CD8-positive, alpha-beta memory T cell (primary cell): ENCODE measurements at places on chromosomes 3 and 15. TPM values are rescaled to one million over a fixed set of nuclear protein-coding genes. Genes with fewer than 3 reads are reported as not detected.

DNA sequence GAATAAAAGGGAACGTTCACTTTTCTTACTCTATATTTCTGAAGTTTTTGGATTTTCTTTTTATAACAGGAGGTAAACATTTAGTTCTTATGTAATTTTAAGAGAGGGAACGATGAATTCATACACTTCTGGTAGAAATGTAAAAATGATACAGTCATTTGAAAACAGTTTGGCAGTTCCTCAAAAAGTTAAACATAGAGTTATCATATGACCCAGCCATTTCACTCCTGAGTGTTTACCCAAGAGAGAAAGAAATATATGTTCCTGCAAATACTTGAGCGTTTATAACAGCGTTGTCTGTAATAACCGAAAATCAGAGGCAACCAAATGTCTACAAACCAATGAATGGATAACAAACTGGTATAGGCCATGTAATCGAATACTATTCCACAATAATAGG is 20.8 kb upstream of the CCR9 start:
- H3K27ac ChIP-seq, result no peak overlapping the region
- no peak for DNase-seq
- H3K36me3 ChIP-seq, result no peaks in the 10 kb centered on the region
- H3K4me3 ChIP-seq, result no peak overlapping the region
- peaks cover 30% of the 10 kb centered on the region for H3K4me1 ChIP-seq
- no peaks in the 10 kb centered on the region for H3K27me3 ChIP-seq

GRCh38 chr3:129954514-129954913 is 20.0 kb upstream of the TRH start:
- no peaks in the 10 kb centered on the region for H3K4me1 ChIP-seq
- no peak overlapping the region for H3K27ac ChIP-seq
- no peak for DNase-seq
- no peak overlapping the region for H3K4me3 ChIP-seq
- H3K27me3 ChIP-seq, result no peaks in the 10 kb centered on the region

- H3K4me3 ChIP-seq, result no peak overlapping the region
- DNase-seq, result no peak
- H3K36me3 ChIP-seq, result no peaks in the 10 kb centered on the region
- no peak overlapping the region for H3K27ac ChIP-seq
Observed at GRCh38 chr3:148023994-148024393, 614.8 kb downstream of the ZIC1 start.

- peaks cover 14% of the 10 kb centered on the region for H3K4me1 ChIP-seq
- no peak for DNase-seq
- peaks cover 10% of the 10 kb centered on the region for H3K36me3 ChIP-seq
- no peaks in the 10 kb centered on the region for H3K27me3 ChIP-seq
- no peak overlapping the region for H3K27ac ChIP-seq
- H3K4me3 ChIP-seq, result no peak overlapping the region
Observed at GRCh38 chr3:158642474-158643210, 1.7 kb upstream of the GFM1 start.

DNA sequence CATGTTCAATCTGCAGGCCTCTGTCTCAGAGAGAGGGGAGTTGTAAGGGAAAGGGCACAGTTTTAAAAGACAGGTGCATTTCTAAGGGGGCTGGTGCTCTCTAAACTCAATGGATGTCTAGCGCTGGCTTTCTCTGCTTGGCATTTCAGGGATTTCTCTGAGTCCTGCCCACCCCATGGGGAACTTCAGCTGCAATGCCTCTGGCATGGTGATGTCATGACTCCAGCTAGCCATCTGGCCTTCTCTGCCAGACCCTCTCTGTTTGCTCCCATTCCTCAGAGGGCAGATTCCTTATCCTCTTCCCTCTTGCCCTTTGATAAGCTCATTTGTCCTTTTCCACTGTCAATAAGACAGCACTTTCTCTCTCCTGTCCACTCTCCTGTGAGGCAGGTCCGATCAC is 40.8 kb downstream of the RPLP1 start:
- no peak for DNase-seq
- H3K36me3 ChIP-seq, result no peaks in the 10 kb centered on the region
- no peaks in the 10 kb centered on the region for H3K27me3 ChIP-seq
- H3K4me1 ChIP-seq, result no peaks in the 10 kb centered on the region
- H3K27ac ChIP-seq, result no peak overlapping the region

DNA sequence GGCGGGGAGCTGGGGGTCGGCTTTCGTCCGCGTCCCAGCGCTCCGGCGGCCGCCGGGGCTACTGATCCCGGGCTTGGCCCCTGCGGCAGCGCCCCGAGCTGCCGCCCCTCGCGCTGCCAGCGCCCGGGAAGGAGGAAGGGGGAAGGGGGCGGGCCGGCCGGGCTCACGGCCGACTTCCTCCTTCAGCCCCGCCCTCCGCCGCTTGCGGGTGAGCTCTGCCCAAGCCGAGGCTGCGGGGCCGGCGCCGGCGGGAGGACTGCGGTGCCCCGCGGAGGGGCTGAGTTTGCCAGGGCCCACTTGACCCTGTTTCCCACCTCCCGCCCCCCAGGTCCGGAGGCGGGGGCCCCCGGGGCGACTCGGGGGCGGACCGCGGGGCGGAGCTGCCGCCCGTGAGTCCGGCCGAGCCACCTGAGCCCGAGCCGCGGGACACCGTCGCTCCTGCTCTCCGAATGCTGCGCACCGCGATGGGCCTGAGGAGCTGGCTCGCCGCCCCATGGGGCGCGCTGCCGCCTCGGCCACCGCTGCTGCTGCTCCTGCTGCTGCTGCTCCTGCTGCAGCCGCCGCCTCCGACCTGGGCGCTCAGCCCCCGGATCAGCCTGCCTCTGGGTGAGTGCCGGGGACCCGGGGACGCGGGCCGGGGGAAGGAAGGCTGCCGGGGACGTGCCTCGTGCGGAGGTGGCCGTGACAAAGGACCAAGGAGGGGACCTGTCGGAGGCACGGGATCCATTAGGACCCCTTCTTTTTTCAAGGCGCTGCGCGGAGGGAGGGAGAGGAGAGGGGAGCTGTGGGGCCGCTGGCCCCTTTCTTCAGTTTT is at the start of gene SEMA4B:
SEMA4B (plus strand) TSS at position 201 of the 814 bp plus-strand sequence; CDS start at position 450, 249 bp downstream.
- peak; percentile 73 for DNase-seq
- H3K36me3 ChIP-seq, result no peaks in the 10 kb centered on the region
- peak within 1 kb of the TSS; percentile 57 for H3K27ac ChIP-seq
- no peaks in the 10 kb centered on the region for H3K27me3 ChIP-seq
- peaks cover 24% of the 10 kb centered on the region for H3K4me1 ChIP-seq
- peak within 1 kb of the TSS; percentile 74 for H3K4me3 ChIP-seq

Gene CTXN2
- polyA plus RNA-seq, result not detected

Gene CDCP1
- polyA plus RNA-seq, result not detected
